Activated CD4-positive, alpha-beta T cell treated with anti-CD3 and anti-CD28 coated beads, Interleukin-2, Interleukin-6, amounts not matched to agents 100 ng/mL and 50 ng/mL, durations not matched to agents 16 hours and 8 hours (primary cell): ENCODE measurements at places on chromosomes 4 and X.

DNA sequence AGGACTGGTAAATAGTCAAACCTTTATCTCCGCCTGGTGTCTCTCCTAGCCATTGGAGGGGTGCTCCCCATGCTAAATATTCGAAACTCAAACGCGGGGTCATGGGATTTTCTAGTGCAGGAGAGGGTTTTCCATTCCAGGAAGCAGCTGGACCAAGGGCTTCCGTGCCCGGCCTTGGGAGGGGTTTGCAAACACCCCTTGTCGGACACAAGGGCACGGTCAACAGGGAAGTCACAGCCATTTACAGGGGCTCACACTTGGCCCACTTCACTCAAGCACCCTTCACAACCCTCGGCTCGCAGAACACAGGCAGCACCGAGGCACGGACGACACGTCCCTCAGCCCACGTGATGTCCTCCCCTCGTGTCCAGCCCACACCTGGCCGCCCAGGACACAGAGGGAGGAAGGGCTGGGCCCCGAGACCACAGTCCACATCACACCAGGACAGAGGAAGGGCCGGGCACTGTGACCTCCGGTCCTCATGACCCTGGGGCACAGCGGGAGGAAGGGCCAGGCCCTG is 10.3 kb upstream of the PLCXD1 start:
- DNase-seq: no peak

- no peak for DNase-seq
Observed at GRCh38 chr4:101651778-101652177, 138.8 kb upstream of the BANK1 start.

- DNase-seq: no peak
Observed at GRCh38 chr4:146637621-146638332, 916 bp upstream of the POU4F2 start.

- DNase-seq: no peak
Observed at GRCh38 chr4:82561786-82562563, at the start of gene TMEM150C. Gene TMEM150C, minus strand, starts transcription at chr4:82561988. Its CDS starts 57,331 bp downstream, at chr4:82504657.

DNA sequence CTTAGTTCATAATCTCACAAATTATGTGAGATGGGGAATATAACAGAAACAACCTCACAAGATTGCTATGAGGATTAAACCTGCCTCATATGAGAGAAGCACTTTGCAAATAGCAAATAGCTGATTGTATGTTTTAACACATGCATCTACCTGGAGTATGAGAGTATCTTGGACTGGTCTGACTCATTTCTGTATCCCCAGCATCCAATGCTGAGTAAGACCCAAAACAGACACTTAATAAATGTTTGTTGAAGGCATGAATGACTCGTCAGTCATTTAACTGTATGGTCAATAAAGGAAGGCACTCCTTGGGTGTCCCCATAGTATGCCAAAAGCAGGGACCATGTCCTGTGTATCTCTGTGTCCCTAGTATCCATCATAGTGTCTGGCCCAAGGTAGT is 350.9 kb upstream of the F9 start:
- peak; percentile 10 for DNase-seq

DNA sequence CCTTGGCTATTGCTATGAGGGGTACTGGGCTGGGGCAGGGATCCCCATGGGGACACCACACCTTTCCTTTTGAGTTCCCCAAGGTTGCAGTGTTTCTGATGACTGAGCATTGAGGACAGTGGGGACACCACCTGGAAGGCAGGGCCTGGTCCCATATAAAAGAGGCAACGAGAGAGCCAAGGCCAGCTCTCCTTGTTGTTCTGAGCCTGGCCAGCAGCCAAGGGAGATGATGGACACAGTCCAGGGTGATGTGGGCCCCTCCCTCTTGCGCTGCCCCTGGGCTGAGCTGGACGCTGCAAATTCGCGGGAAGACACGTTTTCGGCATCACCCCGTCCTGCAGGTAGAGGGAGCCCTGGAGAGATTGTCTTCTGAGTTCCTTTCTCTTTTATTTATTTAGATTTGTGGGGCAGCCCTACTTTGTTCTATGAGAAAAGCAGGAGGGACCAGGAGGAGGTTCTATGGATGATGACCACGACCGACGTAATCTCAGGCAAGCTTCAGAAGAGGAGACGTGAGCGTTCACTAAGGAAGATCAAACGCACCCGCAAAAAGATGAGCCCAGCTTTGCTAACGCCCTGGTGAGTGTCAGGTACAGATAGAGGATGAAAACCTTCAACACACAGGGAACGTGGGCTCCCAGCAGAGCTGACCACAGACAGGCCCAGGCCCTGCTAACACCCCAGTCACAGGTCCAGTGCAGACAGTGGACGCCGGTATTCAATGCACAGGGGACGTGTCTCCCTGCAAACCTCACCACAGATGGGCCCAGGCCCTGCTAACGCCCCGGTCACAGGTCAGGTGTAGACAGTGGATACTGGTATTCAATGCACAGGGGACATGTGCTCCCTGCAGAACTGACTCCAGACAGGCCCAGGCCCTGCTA is 97.4 kb downstream of the SHOX start:
- no peak for DNase-seq

DNA sequence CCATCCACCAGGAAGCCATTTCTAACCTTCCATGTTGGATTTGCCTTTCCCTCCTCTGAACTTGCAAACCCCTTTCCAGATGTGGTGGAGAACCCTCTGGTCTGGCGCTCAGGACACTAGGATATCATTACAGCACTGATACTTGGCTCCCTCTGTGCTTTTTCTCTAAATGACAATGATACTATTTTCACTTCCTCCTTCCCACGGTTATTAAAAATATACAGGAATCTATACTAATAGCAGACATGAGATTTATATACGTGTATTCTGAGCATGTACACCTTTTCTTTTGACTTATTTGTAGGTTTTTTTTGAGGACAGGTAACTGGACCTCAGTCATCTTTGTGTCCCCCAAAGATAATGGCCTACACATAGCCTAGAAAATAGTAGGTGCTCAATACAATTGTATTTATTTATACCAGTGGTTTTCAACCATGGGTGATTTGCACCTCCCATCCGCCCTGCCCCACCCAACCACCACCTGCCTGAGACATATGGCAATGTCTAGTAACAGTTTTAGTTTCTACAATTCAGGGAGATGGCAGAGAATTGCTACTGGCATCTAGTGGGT is 60.4 kb upstream of the PLAC8 start:
- DNase-seq: no peak

- DNase-seq: no peak
Observed at GRCh38 chr4:151676301-151676700, 84.5 kb downstream of the GATB start.

DNA sequence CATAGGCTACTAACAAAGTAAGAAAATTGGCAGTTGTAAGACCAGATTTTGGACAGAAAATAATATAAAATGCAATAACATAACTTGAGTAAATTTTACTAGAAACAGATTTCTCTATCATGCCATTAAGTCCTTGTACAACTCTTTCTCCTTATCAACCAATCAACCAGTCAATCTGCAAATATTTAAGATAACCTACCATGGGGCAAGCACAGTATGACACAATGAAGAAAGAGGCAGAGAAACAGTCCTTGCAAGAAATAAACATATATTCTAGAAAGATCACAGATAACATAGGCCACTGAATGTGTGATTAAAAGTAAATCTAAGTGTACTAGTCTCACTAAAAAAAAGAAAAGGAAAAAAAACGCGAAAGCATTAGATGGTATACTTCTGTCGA is 194.8 kb downstream of the PPP3CA start:
- no peak for DNase-seq

- peak; percentile 57 for DNase-seq
Observed at GRCh38 chr4:42280327-42281095, 116.8 kb upstream of the SHISA3 start.

DNA sequence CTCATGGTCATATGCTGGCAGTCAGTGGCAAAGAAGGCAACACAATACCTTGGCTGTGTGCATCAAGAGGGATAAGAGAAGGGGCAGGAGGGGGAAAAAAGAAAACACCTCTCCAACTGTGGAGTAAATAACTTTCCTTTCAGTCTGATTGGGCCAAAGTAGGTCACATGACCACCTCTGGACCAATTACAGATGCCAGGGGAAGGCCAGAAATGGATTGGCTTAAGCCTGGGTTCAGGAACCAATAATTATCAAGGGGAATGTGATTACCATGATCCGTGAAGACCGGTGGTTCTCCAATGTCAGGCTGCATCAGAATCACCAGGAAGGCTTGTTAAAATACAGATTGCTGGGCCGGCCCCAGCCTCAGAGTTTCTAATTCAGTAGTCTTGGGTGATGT is 7.4 kb upstream of the ADGRG2 start:
- DNase-seq: no peak

DNA sequence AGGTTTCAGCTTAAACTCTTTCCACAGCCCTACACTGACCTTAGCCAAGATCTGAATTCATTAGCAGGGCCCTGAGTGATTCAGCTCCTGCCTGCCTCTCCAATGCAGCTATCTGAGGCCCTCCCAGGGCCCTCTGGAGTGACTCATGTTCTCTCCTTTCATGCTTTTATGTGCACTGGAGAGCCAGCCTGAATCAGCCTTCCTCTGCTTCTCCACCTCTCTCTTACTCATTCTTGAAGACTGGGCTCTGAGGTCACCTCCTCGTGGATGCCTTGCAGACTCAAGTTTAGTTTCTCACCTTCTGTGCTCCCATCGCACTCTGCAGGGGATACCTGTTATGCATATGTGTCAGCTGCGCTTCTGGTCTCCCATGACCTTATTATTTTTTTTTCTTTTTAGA is 3.1 kb upstream of the OCIAD2 start:
- peak; percentile 87 for DNase-seq

DNA sequence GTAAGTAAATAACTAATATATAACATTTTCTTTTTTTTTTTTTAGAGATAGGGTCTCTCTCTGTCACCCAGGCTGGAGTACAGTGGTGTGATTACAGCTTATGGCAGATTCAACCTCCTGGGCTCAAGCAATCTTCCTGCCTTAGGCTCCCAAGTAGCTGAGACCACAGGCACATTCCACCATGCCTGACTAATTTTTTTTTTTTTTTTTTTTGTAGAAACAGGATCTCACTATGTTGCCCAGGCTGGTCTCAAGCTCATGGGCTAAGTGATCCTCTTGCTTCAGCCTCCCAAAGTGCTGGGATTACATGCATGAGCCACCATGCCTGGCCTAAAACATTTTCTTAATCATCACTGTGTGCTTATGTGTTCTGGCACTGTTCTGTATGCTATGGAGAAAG is 32.8 kb downstream of the MGARP start:
- no peak for DNase-seq

GRCh38 chr4:168877511-168878491 is 132.3 kb downstream of the CBR4 start:
- no peak for DNase-seq

DNA sequence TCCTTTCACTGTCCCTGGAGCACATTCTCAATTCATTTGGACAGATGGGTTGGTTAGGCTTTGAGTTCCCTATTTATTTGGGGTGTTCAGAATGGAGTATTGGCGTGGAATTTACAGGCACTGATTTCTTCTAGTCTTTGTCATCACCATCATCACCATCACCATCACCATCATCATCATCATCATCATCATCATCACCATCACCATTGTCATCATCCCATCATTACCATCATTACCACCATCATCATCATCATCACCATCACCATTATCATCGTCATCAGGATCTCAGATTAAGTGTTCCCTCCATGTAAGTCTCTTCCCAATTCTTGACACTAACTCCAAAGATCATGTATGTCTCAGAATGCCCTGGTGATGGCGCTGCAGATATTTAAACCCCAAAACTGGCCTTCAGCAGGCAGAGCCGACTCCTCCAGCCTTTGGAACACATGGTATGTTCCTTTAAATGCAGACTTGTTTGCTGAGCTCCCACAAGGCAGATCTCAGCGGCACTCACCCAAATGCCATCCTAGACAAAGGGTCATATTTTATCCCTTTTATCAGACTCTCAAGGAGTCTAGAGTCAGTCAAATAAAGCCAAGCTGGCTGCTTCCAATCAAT is 19.8 kb upstream of the FAM9A start:
- DNase-seq: no peak

DNA sequence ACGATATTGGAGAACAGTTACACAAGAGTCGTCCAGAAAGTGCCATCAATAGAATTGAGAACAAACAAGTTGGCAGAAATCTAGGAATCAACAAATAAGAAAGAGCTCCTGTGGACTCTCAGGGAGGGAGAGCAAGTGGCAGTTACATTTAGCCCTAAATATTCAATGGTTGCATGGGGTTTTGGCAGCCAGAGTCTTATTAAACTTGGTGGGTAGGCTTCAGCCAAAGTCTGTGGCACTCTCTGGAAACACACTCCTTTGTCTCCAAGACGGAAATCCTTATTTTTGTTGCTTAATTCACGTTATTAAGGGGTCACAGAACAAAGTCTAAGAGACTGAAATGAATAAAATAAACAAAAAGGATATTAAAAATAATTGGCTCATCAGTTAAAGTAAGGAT is 742.2 kb upstream of the ATOH1 start:
- DNase-seq: no peak

DNA sequence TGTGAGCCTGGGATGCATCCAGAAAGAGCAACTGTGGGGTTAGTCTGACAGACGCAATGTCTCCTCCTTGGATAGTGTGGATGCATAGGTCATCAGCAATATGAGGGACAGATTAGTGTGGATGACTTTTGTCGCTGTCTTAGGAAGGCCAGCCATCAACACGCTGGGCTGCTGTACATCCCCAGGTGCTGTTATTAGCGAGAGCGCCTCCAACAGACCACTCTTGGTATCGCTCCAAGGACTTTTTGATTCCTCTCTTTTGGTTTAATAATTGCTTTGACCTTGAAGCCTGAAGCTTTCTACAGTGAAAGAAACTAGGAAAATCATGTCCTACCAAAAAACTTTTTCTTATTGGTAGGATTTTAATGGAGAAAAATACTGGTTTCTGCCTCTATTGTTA is 76.7 kb downstream of the TMEM131L start:
- no peak for DNase-seq

DNA sequence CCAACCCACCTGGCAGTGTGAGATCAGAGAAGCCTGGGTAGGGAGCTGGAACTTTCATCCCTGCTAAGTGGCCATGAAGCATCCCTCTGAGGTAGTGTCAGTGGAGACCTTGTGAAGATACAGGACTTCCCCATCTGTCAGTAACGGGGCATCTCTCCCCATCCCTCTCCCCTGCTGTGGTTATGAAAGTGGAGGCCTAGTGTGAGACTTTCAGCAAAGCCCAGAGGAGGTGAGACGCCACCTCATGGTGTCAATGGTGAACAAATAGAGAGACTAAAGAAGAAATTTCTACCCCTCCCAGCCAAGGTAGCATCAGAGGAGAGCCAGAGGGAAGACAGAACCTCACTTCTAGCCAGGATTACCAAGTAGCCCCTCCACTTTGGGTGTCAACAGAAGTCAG is 150.2 kb downstream of the VEGFC start:
- DNase-seq: no peak

GRCh38 chr4:52999626-53000025 is 137.5 kb downstream of the RASL11B start:
- no peak for DNase-seq

DNA sequence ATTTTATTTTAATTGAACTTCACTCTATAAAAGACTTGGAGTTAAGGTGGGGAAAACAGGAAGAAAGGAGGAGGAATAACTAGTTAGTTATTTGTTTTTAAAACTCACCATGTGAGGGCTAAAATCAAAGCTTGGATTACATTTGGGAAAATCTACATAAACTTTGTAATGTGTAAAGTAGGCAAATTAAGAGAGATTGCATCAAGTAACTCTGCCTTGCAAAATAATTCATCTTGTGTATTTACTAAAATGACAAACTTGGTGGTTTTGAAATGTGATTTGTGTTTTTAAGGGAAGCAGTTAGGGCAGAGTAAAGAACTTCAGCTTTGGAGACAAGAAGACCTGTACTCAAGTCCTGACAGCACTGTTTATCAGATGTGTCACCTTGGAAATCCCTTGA is 43.3 kb upstream of the RASSF6 start:
- no peak for DNase-seq

- DNase-seq: no peak
Observed at GRCh38 chrX:137040113-137040794, 6.5 kb upstream of the GPR101 start.
